Left lung (tissue), 14 donors: ENCODE measurements at places on chromosomes 7 and 10. TPM values are rescaled to one million over a fixed set of nuclear protein-coding genes. Genes with fewer than 3 reads are reported as not detected.

Gene TUBAL3
- polyA plus RNA-seq: not detected

Gene ERVW-1
- 2.6 TPM for polyA plus RNA-seq

Gene OR9A2
- not detected for polyA plus RNA-seq

Gene WNT8B
- 0.10 TPM for polyA plus RNA-seq

Gene XRCC2
- 14.3 TPM for polyA plus RNA-seq

Gene SLC13A1
- not detected for polyA plus RNA-seq

Gene ASB10
- not detected for polyA plus RNA-seq

Gene FFAR4
- polyA plus RNA-seq: 0.21 TPM

Gene ZNF722
- polyA plus RNA-seq: not detected

Gene STOX1
- 4.0 TPM for polyA plus RNA-seq

Gene OR2A12
- polyA plus RNA-seq: 0.07 TPM

Gene PRKG1
- 15.6 TPM for polyA plus RNA-seq

Gene FAM13C
- polyA plus RNA-seq: 36.1 TPM

Gene LRRD1
- 0.64 TPM for polyA plus RNA-seq

Gene GPR15LG
- not detected for polyA plus RNA-seq

Gene DRGX
- polyA plus RNA-seq: not detected

Gene WEE2
- 0.40 TPM for polyA plus RNA-seq

Gene EPO
- 0.28 TPM for polyA plus RNA-seq

Gene CALHM1
- polyA plus RNA-seq: 0.12 TPM

Gene NPY4R2
- 0.41 TPM for polyA plus RNA-seq

Gene LIPK
- not detected for polyA plus RNA-seq

Gene CREB5
- 18.6 TPM for polyA plus RNA-seq

Gene PRRT4
- 2.6 TPM for polyA plus RNA-seq

Gene UBE2D1
- 34.8 TPM for polyA plus RNA-seq

Gene PDE6C
- 1.4 TPM for polyA plus RNA-seq

Gene NANOS1
- 4.3 TPM for polyA plus RNA-seq

Gene CH25H
- polyA plus RNA-seq: 0.19 TPM

Gene MKRN1
- polyA plus RNA-seq: 118 TPM

Gene SLC18A3
- not detected for polyA plus RNA-seq

Gene ARHGAP19
- 30.1 TPM for polyA plus RNA-seq

Gene ANXA8
- 1.5 TPM for polyA plus RNA-seq

Gene ACSL5
- 10.5 TPM for polyA plus RNA-seq

Gene PAPSS2
- 57.1 TPM for polyA plus RNA-seq

Gene CRPPA
- 4.2 TPM for polyA plus RNA-seq

Gene GNB2
- polyA plus RNA-seq: 189 TPM
